Stimulated activated CD4-positive, alpha-beta T cell treated with anti-CD3 and anti-CD28 coated beads, Interleukin-1b, Interleukin-23, amount 100 ng/mL, for 48 hours (primary cell): ENCODE measurements at places on chromosomes 1 and 21.

- DNase-seq = no peak
Observed at GRCh38 chr1:48228156-48228555, 5.6 kb downstream of the SLC5A9 start.

- no peak for DNase-seq
Observed at GRCh38 chr1:12769976-12770505, 3.5 kb upstream of the PRAMEF12 start.

DNA sequence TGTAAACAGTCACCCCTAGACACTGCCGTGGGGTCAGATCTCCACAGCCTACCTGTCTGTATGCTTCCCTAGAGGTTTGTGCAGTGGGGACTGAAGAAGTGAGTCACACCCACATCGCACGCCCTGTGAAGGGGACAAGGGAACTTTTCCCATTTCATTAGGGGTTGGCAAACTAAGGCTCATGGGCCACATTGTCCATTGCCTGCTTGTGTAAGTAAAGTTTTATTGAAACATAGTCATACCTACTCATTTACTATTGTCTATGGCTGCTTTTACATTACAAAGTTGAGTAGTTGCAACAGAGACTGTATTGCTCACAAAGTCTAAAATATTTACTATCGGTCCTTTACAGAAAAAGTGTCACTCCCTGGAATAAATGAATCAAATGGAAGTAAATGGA, 2.5 kb upstream of the FGGY start:
- DNase-seq = no peak

DNA sequence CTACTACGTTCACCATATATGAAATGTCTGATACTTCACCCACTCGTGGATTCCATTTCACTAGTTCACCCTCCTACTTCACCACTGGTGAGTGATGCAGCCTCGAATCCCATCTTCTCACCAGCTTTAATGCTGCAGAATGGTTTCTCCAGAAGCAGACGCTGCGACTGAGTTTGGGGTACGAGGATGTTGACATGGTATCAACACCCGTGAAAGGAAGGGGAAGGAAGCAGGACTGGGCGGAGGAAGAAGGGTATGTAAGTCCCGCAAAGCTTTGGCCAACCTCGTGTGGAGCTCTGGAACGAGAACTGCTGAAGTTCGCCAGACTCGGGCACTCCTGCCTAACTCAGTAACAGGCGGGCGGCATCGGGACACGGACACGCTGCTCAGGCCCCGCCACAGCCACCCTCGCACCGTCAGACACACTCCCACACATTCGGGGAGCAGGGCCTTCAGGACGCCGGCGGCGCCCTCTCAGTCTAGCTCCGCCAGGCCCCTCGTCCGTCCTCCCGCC, 833 bp upstream of the DIP2A start:
- DNase-seq = peak; percentile 34

- no peak for DNase-seq
Observed at GRCh38 chr21:41111681-41112080, 56.3 kb upstream of the BACE2 start.
